ENCODE measurements at places on chromosomes 2 and 18. TPM values are rescaled to one million over a fixed set of nuclear protein-coding genes. Genes with fewer than 3 reads are reported as not detected.

The MREG gene
- total RNA-seq, result 10.4 TPM

The YES1 gene
- 58.7 TPM for total RNA-seq

The ZSWIM2 gene
- not detected for total RNA-seq

The UGT1A10 gene
- not detected for total RNA-seq

The SERPINB3 gene
- not detected for total RNA-seq

The WDR12 gene
- total RNA-seq, result 71.1 TPM

The CRYGC gene
- total RNA-seq, result not detected

The LIPG gene
- total RNA-seq, result 32.4 TPM

The KCNG3 gene
- 0.07 TPM for total RNA-seq

The ANKRD36 gene
- 36.0 TPM for total RNA-seq

The PLB1 gene
- not detected for total RNA-seq

The PRKRA gene
- total RNA-seq, result 91.9 TPM

The CNGA3 gene
- 0.84 TPM for total RNA-seq

The WBP1 gene
- 89.7 TPM for total RNA-seq

The RAMP1 gene
- 0.91 TPM for total RNA-seq

The DSG1 gene
- not detected for total RNA-seq

The ATG16L1 gene
- 28.2 TPM for total RNA-seq

The PTPRN gene
- total RNA-seq, result 3.2 TPM

The ADRA2B gene
- 0.79 TPM for total RNA-seq

The ATG9A gene
- total RNA-seq, result 42.0 TPM

The IL1B gene
- not detected for total RNA-seq

The UGT1A5 gene
- not detected for total RNA-seq

The DES gene
- total RNA-seq, result 0.28 TPM

The GRHL1 gene
- total RNA-seq, result 2.0 TPM

The MOCOS gene
- total RNA-seq, result 2.6 TPM

The LYG2 gene
- not detected for total RNA-seq

The ITPRIPL1 gene
- 25.6 TPM for total RNA-seq

The CAVIN2 gene
- not detected for total RNA-seq

The ARHGAP25 gene
- total RNA-seq, result 3.0 TPM

The FKBP7 gene
- 28.3 TPM for total RNA-seq

The AMER3 gene
- 1.4 TPM for total RNA-seq

The SMIM21 gene
- total RNA-seq, result not detected

The TRIM43 gene
- not detected for total RNA-seq

The SLC8A1 gene
- total RNA-seq, result 4.7 TPM

The STARD6 gene
- total RNA-seq, result not detected

The RAD51AP2 gene
- 0.16 TPM for total RNA-seq

The ANKRD30BL gene
- total RNA-seq, result not detected

The CLASP1 gene
- 95.8 TPM for total RNA-seq

The MAPRE3 gene
- total RNA-seq, result 17.5 TPM
